ENCODE measurements at places on chromosomes 5 and 9. TPM values are rescaled to one million over a fixed set of nuclear protein-coding genes. Genes with fewer than 3 reads are reported as not detected.

C9 gene
- total RNA-seq, result not detected

LURAP1L gene
- 2.5 TPM for total RNA-seq

SCGB3A1 gene
- not detected for total RNA-seq

NUTM2F gene
- total RNA-seq, result not detected

PCDHA9 gene
- 0.05 TPM for total RNA-seq

PALM2AKAP2 gene
- total RNA-seq, result 9.4 TPM

MOCS2 gene
- total RNA-seq, result 36.1 TPM

SLIT3 gene
- total RNA-seq, result 180 TPM

CCDC180 gene
- total RNA-seq, result 1.7 TPM

KCTD16 gene
- total RNA-seq, result 0.12 TPM
